ENCODE measurements at places on chromosomes 6 and 20.

DNA sequence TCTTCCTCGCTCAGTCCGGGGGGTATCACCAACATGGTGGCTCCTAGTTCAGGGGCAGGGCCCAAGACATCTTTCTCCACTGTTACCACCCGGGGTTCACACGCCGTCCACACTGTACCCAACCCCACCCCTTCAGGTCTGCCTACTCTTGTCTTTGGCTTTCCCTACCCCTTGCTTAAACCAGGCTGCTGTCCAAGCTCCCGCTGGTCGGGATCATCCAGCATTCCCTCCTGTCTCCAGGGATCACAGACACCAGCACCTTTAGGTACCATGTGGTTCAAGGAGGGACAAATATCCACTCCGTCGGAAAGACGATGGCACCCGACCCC lies 395 bp downstream of the NELFE start:
- peak overlapping the region; percentile 94 for H3K4me3 ChIP-seq
- H3K36me3 ChIP-seq = peaks cover 36% of the 10 kb centered on the region
- no peaks in the 10 kb centered on the region for H3K27me3 ChIP-seq

- H3K27me3 ChIP-seq = no peaks in the 10 kb centered on the region
- no peaks in the 10 kb centered on the region for H3K36me3 ChIP-seq
- H3K4me1 ChIP-seq = no peaks in the 10 kb centered on the region
- no peak overlapping the region for H3K27ac ChIP-seq
- H3K4me3 ChIP-seq = no peak overlapping the region
These were observed 17.5 kb upstream of the MRAP2 start for GRCh38 chr6:84016029-84016428.

GRCh38 chr20:18197382-18198070 lies 59.9 kb downstream of the KAT14 start:
- no peaks in the 10 kb centered on the region for H3K36me3 ChIP-seq
- DNase-seq = no peak
- H3K27ac ChIP-seq = no peak overlapping the region
- no peaks in the 10 kb centered on the region for H3K4me1 ChIP-seq

DNA sequence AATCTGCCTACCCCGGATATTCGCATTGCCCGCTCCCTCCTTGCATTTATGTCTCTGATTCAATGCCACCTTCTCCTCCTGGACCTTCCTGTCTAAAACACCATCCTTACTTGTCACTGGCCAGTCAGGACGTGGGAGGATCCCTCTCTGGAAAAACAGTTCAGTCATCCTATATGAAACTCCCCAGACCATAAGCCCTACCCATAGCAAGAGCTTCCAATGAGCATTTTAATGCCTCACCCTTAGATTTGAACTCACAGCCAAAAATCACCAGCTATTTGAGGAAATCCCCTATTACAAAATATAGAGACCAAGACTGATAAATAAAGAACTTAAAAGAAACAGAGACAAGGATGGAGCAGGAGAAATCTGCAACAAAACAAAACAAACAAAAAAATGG lies 86.4 kb downstream of the SHLD1 start:
- H3K27me3 ChIP-seq = no peaks in the 10 kb centered on the region
- no peak for DNase-seq
- no peaks in the 10 kb centered on the region for H3K36me3 ChIP-seq
- H3K4me3 ChIP-seq = no peak overlapping the region
- H3K4me1 ChIP-seq = 0 out of 2 replicates have a peak, but pooled peaks cover 2% of the 10 kb centered on the region

DNA sequence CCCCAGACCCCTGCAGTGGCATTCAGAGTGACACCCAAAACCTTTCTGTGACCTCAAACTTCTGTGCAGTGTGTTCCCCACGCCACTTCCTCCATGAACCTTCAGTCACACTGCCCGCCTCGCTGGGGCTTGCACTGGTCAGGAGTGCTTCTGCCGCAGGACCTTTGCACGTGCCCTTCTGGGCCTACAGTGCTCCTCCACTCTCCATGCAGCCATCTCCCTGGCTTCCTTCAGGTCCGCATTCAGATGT lies 27.1 kb downstream of the SYNJ2 start:
- no peaks in the 10 kb centered on the region for H3K27me3 ChIP-seq
- no peak overlapping the region for H3K4me3 ChIP-seq
- no peak for DNase-seq
- H3K27ac ChIP-seq = no peak overlapping the region
- no peaks in the 10 kb centered on the region for H3K4me1 ChIP-seq
